Activated B cell treated with CpG ODN at 0.5 μM for 24 hours (primary cell): ENCODE measurements at places on chromosomes 4 and X. TPM values are rescaled to one million over a fixed set of nuclear protein-coding genes. Genes with fewer than 3 reads are reported as not detected.

DNA sequence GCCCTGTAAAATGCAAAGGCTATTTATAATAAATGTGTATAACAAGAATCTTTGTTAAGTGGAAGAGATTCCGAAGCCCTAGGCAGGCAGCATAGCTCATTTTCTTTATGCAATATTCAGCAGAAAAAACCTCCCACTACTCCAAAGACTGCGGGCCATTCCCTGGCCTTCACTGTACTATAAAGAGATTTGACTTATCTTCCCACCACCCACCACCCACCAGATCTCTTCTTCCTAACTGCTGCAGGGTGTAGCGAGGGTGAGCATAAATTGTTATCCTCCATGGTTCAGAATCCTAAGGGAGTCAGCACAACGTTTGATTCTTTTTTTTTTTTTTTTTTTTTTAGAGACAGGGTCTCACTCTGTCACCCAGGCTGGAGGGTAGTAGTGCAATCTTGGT is 114.8 kb downstream of the NSUN7 start:
- no peaks in the 10 kb centered on the region for H3K4me1 ChIP-seq
- H3K27ac ChIP-seq = no peak overlapping the region
- H3K36me3 ChIP-seq = no peaks in the 10 kb centered on the region
- H3K27me3 ChIP-seq = peaks cover 8% of the 10 kb centered on the region
- DNase-seq = no peak
- no peak overlapping the region for H3K4me3 ChIP-seq

DNA sequence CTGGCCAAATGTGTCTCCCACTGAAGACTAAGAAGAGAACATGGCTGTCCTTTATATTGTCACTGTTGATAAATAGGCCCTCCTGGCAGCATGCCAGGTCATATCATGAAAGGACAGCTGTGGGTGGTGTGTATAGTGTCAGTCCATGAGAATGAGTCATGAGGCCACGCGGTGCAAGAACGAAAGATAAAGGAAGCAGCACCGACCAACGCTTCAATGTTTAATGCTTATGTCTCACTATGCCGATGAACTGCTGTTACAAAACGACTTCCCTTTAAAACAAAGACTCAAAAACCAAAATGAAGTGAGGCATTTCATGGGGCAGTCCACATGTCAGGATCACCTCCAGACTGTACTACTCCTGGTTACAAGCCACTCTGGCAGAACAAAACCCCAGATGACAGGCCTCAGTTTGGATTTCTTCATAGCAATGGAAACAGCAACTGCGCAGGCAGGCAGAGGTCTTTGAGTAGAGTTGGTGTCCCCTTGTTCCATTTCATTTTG is 5.2 kb upstream of the TCEANC start:
- H3K4me1 ChIP-seq = peaks cover 7% of the 10 kb centered on the region
- no peaks in the 10 kb centered on the region for H3K27me3 ChIP-seq
- no peak overlapping the region for H3K4me3 ChIP-seq
- H3K36me3 ChIP-seq = no peaks in the 10 kb centered on the region
- no peak for DNase-seq

DNA sequence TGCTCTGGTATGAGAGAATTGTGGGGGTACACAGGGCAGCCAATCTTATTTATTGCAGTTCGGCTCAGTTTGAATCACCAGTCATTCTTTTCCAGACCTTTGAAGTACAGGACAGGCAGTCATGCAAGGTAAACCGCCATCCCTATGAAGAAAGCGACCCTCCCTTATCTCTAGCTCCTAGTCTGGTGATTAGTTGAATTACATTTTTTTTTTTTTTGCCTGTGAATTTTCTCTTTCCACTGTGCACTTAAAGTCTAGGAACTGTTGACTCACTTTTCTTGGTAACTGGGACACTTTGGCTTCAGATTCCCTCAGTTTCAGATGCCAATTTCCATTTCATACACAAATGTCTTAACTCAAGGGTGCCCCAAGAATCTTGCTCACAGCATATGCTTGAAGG is 82.4 kb upstream of the FAM9C start:
- H3K4me1 ChIP-seq = peaks cover 19% of the 10 kb centered on the region
- no peak for DNase-seq
- H3K27ac ChIP-seq = no peak overlapping the region
- H3K27me3 ChIP-seq = no peaks in the 10 kb centered on the region
- no peak overlapping the region for H3K4me3 ChIP-seq
- no peaks in the 10 kb centered on the region for H3K36me3 ChIP-seq

DNA sequence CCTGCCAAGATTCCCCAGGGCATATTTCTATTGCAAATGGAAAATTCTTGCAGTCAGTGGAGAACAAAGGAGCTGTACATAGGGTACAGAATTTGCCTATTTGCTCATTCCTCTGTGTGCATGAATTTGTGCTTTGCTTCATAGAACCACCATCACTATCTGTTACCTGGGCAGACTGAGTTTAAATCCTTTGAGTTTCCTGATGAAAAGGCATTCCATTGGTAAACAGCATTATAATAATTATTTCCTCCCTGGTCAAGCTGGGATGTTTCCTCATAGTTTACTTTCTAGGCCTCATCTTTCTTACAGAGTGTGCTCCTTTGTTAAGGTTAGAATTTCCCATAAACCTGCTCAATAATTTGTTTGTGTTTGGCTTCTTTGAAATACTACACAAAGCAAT is 809 bp upstream of the SLC6A14 start:
- DNase-seq = no peak
- no peaks in the 10 kb centered on the region for H3K27me3 ChIP-seq
- H3K4me3 ChIP-seq = no peak overlapping the region
- no peaks in the 10 kb centered on the region for H3K4me1 ChIP-seq
- no peaks in the 10 kb centered on the region for H3K36me3 ChIP-seq

GRCh38 chrX:40835526-40835925 is 100.2 kb upstream of the MED14 start:
- DNase-seq = no peak
- H3K4me3 ChIP-seq = no peak overlapping the region
- no peaks in the 10 kb centered on the region for H3K36me3 ChIP-seq
- H3K27ac ChIP-seq = no peak overlapping the region
- no peaks in the 10 kb centered on the region for H3K27me3 ChIP-seq
- no peaks in the 10 kb centered on the region for H3K4me1 ChIP-seq

DNA sequence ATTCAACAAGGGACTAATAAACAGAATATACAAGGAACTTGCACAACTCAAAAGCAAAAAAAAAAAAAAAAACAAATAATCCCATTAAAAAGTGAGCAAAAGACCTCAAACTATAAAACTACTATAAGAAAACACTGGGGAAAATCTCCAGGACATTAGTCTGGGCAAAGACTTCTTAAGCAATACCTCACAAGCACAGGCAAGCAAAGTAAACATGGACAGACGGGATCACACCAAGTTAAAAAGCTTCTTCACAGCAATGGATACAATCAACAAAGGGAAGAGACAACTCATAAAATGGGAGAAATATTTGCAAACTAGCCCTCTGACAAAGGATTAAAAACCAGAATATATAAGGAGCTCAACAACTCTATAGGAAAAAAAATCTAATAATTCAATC is 17.1 kb upstream of the BMP15 start:
- H3K27ac ChIP-seq = no peak overlapping the region
- no peak for DNase-seq
- no peak overlapping the region for H3K4me3 ChIP-seq
- no peaks in the 10 kb centered on the region for H3K36me3 ChIP-seq
- H3K4me1 ChIP-seq = no peaks in the 10 kb centered on the region
- H3K27me3 ChIP-seq = no peaks in the 10 kb centered on the region

- H3K4me3 ChIP-seq = no peak overlapping the region
- H3K36me3 ChIP-seq = no peaks in the 10 kb centered on the region
- no peak overlapping the region for H3K27ac ChIP-seq
- no peak for DNase-seq
Measured at GRCh38 chr4:95371476-95372224, 177.1 kb downstream of the UNC5C start.

DNA sequence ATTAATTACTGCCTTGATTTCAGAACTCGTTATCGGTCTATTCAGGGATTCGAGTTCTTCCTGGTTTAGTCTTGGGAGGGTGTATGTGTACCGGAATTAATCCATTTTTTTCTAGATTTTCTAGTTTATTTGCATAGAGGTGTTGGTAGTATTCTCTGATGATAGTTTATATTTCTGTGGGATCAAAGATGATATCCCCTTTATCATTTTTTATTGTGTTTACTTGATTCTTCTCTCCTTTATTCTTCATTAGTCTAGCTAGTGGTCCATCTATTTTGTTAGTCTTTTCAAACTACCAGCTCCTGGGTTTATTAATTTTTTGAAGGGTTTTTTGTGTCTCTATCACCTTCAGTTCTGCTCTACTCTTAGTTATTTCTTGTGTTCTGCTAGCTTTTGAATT is 32.1 kb downstream of the CDX4 start:
- no peak for DNase-seq
- H3K4me3 ChIP-seq = no peak overlapping the region
- no peaks in the 10 kb centered on the region for H3K36me3 ChIP-seq
- H3K4me1 ChIP-seq = no peaks in the 10 kb centered on the region
- no peaks in the 10 kb centered on the region for H3K27me3 ChIP-seq
- no peak overlapping the region for H3K27ac ChIP-seq

- H3K27ac ChIP-seq = no peak overlapping the region
- no peak for DNase-seq
- H3K4me3 ChIP-seq = no peak overlapping the region
- H3K27me3 ChIP-seq = no peaks in the 10 kb centered on the region
Measured at GRCh38 chr4:94571298-94571697, 119.6 kb downstream of the PDLIM5 start.

Gene RPS6KA6
- 0.51 and 0.81 TPM in 2 replicates for total RNA-seq

Gene FHDC1
- 0.12 and 0.33 TPM in 2 replicates for total RNA-seq

Gene AFF1
- total RNA-seq = 60.0 and 60.8 TPM in 2 replicates

Gene MEPE
- total RNA-seq = not detected in 2 replicates

Gene FABP2
- not detected in 2 replicates for total RNA-seq

Gene TEX13D
- not detected in 2 replicates for total RNA-seq

Gene KLB
- 0.18 and 0.20 TPM in 2 replicates for total RNA-seq

Gene TLR8
- total RNA-seq = 0.20 and 0.22 TPM in 2 replicates
